Mucosa of gallbladder (tissue), 1 donor: ENCODE measurements at places on chromosomes 6 and 20. TPM values are rescaled to one million over a fixed set of nuclear protein-coding genes. Genes with fewer than 3 reads are reported as not detected.

DNA sequence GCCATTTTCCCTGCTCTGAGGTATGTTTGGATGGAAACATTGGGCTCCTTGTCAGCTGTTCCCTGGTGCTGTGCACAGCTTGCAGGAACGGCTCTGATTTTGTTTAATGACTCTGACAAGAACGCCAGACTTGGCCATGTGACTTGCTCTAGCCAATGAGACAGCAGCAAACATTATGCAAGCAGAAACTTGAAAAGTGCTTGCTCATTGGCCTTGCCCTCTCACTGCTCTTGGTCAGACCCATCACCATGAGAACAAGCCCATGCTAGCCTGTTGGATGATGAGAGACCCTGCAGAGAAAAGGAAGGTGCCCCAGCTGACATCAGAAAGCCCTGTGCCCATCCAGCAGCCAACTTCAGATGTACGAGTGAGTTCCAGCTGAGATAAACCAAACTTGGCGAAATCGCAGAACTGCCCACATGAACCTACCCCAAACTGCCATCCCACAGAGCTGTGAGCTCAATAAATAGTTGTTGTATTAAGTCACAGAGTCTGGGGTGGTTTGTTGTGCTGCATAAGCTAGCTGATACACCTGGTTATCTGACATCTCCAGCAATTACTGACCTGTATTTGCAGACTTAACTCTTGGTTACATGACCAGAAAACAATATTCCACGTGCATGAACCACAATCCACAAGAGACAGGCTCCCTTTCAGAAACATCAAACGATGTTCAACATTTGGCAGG is 96.9 kb downstream of the JPH2 start:
- DNase-seq: peak; percentile 31

GRCh38 chr6:164926686-164927085 is 382.7 kb downstream of the C6orf118 start:
- DNase-seq: no peak

- DNase-seq: no peak
Observed at GRCh38 chr20:50977066-50978021, 18.7 kb downstream of the MOCS3 start.

The FOXS1 gene
- 1.6 TPM for total RNA-seq

The HLA-DQB2 gene
- 4.0 TPM for total RNA-seq
